ENCODE measurements at places on chromosomes 12 and 14.

DNA sequence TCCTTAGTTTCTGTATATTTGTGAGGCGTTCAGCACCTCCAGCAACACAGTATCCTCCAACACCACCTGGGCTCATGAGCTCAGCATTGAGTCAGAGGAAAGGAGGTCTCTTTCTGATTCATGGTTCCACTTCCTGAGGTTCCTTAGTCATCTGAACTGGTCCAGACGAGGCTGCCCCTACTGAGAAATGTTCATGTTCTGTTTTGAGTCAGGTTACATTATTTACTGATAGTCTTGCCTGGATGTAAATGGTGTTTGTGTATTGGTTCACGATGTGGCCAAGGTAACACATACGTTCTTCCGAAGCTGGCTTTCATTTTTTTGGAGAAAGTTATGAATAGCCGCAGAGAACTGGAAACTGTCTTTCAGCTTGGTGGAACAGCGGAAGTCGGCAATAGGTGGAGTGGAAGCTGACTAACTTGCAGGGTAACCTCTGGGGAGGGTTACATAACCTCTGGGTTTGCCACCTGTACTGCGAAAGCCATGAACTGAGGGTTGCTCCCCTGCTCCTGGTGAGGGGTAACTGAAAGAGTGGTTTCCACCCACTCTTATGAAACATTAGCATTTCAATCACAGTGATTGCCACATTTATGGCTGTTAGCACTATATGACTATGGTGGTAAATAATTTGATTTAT is 42.2 kb upstream of the MANSC4 start:
- peak; percentile 59 for DNase-seq

GRCh38 chr12:102735104-102735503 is 181.9 kb downstream of the PAH start:
- no peak for DNase-seq

- no peak for DNase-seq
Measured at GRCh38 chr12:2902272-2902880, 11.7 kb downstream of the TULP3 start.

DNA sequence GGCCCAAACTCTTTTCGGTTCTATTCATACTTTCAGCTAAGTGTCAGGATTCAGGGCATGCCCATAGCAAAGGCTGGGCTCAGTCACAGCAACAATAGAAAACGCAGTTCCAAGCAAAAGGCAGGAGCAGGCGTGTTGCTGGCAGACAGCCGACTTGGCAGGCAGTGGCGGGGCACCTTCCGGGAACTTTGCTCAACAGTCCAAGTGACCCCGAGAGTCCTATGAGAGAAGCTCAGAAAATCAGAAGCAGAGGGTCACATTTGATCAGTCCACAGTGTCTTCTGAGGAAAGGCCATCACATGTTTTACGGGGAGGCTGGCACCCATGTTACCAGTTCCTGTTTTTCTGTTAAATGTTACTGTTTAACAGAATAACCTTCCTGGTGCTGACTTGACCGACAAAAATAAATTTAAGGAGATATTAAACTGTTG is 115.0 kb downstream of the DACT1 start:
- DNase-seq: no peak

GRCh38 chr12:51601241-51601640 is 10.2 kb downstream of the SCN8A start:
- no peak for DNase-seq

DNA sequence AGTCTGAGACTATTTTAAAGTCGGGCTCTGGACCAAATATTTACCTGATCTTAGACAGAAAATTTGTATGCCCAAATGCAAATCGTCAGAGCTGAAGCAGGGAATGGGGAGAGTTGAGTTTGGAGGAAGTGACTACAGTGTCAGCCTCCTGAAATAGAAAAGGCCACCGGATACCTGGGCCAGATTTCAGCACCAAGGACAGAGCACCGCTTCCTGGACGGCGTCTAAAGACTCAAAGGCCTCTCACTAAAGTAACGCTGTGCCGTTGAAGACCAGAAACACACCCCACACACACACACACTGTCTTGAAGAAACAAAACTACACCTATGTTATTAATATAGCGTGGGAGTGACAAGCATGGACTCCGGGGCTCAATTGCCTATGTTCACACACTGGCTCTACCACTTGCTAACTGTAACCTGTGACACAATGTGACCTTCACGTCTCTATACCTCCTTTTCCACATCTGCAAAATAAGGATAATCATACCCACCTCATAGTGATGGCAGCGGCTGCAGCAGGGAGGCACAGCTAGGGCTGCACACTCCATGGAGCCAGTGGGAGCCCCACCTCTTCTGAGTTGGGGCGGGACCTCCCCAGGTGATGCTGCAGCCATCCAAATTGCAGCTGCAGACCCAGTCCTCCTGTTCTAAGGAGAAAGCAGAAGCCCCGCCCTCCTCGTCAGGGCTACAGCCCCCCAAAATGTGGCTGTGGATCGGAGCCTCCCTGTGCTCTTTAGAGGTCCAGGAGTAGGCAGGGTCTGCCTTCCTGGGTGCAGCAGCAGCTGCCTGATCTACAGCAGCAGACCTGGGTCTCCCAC is 35.6 kb downstream of the KRT76 start:
- peak; percentile 57 for DNase-seq

- DNase-seq: no peak
Measured at GRCh38 chr12:92369636-92370035, 224.0 kb upstream of the BTG1 start.

DNA sequence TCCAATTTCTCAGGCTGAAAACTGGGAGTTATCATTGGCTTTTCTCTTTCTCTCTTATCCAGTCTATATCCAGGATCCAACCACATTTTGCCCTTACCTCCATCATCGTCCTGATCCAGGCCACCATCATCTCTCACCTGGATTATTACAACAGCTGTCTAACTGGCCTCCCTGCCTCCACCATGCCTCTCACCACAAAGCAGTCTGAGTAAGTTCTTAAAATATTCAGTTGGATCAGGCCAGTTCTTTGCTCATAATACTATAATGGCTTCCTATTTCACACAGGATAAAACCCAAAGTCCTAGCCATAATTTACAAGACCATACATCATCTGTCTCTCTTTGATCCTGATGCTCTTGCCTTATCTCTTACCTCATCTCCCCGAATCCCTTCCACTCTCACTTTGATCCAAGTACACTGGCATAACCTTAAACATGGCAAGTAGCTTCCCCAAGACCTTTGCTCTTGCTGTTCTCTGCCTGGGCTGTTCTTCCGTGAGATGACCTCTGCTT is 133.4 kb upstream of the RAP1B start:
- no peak for DNase-seq

GRCh38 chr12:42213023-42213422 is 25.0 kb downstream of the YAF2 start:
- no peak for DNase-seq

DNA sequence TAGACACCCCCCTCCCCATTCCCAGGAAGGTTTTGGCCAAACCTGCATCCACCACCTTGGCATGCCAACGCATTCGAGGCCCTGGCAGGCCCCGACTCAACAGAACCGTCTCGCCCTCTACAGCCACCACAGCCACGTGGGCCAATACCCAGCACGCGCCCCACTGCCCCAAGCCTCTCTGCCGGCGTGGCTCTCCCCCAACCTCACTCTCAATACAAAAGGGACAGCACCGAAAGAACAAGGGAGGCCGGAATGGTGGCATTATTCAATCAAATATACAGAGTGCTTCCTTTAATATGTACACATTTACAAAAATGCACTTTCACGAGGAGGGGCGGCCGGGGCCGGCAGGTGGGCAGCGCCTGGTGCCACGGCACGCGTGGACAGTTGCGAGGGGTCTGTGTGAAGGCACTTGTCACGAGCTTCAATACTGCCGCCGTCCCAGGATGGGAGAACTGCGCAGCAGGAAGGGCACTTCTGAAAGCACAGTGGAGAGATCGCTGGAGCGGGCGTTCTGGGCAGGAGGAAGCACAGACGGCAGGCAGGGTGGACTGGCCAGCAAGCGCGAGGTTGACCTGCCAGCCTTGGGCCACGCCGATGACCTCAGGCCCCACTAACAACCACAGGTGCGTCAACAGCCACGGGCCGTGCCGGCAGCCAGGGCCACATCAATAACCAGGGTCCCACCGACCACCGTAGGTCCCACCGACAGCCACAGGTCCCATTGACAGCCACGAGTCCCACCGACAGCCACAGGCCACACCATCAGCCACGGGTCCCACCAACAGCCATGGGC is 26.9 kb downstream of the JAG2 start:
- DNase-seq: no peak

DNA sequence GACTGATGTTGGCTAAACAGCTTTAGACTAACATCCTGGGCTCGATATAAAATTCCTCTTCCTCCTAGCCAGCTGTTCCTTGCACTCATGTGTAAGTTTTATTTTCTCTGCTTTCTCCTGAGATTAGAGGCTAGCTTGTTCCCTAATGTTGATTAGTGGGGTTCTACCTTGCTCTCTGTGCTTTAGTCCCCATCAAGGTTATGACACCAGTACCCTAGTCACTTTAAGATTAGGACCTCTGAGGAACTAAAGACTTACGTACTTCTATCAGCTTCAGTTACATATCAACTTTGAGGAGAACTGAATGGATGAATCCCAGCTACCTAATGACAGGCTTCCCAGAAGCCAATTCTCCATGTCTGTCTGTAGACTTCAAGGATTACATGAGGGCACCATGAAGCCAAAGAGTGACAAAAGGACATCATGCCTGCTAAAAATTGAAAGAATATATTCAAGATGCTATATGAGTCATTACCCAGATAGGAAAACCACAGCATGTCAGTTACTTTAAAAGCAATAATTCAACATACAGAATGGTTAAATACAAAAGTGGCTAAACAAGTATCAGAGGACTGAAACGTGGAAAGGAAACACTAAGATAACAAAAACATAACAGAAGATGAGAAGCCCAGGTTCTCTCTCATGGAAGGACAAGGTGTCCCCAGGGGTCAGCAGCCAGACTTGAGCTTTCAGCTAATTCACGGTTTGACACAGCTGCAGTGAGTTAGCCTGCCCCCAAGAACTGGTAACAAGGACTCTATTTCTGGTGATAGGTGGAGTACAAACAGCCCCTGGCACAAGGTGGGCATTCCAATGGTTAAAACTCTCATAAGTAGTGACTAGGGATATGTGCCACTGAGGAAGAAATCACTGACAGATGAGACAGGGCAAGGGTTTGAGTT is 20.4 kb downstream of the ADAM20 start:
- DNase-seq: no peak

DNA sequence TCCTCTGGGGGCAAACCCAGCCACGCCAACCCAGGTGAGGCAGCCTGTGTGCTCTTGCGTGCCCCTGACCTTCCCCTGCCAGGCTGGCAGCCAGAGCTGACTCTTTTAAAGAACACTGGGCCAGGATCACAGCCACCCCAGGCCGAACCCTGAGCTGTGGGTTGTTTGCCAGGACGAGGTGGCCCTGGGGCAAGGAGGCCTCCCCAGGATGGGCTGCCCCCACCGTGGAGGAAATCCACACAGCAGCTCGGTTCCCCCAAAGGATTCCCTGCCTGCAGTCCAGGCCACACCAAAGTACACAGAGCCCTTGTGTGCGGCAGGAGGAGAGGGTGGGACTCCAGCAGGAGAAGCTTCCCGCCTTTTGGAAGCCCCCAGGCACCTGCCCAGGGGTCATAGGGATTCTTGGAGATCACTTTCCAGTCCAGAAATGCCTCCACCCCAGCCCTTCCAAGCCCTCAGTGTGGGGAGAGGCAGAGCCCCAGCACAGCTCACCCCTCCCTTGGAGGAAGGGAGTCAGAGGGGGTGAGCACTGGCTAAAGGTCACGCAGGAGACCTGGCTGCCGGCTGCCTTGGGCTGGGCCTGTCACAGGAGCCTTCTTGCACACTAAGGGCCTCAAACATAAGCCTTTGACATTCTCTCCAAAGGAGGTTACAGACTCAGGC is 115.6 kb downstream of the CALM1 start:
- no peak for DNase-seq

DNA sequence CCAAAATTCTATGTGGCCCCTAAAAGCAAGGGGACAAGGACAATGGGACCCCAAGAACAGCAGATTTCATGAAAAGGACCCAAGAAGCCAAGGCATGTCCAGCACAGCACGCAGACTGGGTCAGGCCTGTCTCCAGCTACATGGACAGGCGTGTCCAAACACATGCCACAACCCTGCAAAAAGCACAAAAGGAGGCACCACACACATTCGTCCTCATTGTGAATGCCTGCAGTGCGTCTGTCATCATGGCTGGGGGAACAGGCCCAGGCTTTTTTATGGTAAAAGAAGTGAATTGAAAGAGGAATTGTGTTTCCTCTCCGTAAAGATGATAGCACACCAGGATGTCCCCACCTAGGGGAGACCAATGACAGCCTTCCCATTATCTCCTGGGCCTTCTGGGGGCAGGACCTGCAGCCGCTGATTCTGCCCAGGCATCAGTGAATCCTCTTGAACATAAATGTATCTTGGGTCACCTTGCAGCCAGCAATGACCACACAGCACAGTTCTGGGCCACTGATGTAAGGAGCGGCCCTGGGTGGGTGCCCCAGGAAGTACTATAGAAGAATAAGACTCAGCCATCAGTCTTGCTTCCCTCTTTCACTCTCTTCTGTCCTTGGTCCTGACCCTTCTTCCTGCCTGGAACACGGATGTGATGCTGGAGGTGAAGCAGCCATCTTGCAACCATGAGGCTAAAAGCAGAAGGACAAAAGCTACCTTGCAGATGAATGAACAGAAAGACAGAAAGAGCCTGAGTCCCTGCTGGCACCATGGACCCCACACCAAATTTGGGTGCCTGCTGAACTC is 29.8 kb upstream of the C14orf180 start:
- no peak for DNase-seq

DNA sequence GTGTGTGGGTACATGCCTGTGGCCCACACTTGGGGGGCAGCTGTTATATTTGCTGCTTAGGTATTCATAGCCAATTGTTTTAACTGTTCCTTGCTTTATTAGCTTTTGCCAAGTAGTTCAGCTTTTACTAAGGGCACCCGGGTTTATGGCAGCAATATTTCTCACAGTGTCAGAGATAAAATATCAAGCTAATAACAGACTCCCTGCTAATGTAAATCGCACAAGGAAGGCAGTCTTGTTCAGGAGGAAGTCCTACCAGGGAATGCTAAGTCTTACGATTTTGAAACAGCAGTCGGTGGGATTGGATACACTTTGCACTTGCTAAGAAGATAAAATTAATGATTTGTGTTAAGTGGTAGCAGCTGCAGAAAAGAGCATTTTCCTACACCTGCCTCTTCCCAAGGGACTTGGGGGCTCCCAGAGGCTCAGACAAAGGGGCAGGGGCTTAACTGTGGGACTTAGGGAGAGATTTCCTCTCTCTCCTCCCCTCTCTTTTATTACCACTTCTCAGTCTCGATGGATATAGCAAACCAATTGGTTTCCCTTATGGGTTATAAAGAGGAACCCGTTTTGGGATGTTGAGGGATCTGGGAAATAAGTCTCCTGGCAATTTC is 175.1 kb downstream of the NRXN3 start:
- no peak for DNase-seq

GRCh38 chr12:95802482-95803270 is 12.1 kb upstream of the NTN4 start:
- DNase-seq: no peak

DNA sequence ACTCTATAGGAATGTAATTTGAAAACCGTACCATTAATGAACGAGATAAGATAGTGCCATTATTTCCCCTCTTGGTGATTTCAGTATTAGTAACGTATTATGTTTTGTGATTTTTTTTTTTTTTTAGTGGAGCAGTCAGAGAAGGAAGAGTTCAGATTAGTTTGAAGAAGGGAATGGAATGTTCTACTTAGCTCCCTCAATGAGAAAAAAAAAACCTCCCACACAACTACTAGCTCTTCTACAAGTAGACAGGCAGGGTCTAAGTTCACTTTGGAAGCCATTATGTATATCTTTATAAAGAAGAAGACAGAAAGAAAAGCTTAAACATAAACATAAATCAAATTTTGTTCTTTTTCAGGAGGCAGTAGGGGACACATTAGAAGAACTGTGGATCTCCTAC is 27.3 kb downstream of the PNMA1 start:
- no peak for DNase-seq
